Neural crest cell (in vitro differentiated cells): ENCODE measurements at places on chromosomes 11 and 22. TPM values are rescaled to one million over a fixed set of nuclear protein-coding genes. Genes with fewer than 3 reads are reported as not detected.

CSRP3 gene
- total RNA-seq: not detected in 2 replicates

OR52A1 gene
- not detected in 2 replicates for total RNA-seq

KRTAP5-2 gene
- total RNA-seq: not detected in 2 replicates

HEPHL1 gene
- total RNA-seq: not detected in 2 replicates

- DNase-seq: no peak
Measured at GRCh38 chr11:9017773-9018172, 14.0 kb upstream of the NRIP3 start.

- no peak for DNase-seq
Measured at GRCh38 chr11:121393855-121394254, 58.3 kb upstream of the SORL1 start.
